Chondrocyte (in vitro differentiated cells): ENCODE measurements at places on chromosomes 4 and X.
A peak's percentile ranks its signal among the peaks of the same experiment; 100 is the strongest.

DNA sequence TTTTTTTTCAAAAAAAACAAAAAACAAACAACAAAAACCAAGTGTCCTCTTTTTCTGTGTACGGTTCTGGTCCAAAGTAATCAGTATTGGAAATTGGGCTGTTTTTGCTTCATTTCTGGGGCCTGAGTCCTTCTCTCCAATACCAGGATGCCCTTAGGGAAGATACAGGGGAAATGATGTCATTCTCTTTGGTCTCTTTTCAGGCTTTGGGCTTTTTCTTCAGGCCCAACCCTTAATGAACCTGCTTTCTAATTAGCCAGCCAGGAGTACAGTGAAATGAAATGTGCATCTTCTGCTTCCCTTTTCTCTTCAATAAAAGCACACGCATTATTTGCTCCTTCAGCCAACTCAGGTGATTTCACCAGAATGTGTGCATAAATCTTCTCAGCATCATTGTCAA is 52.6 kb upstream of the RBPJ start:
- no peak for DNase-seq
- no peak overlapping the region for H3K4me3 ChIP-seq
- H3K36me3 ChIP-seq: no peaks in the 10 kb centered on the region
- no peak overlapping the region for H3K27ac ChIP-seq
- H3K4me1 ChIP-seq: peaks cover 6% of the 10 kb centered on the region
- peaks cover 1% of the 10 kb centered on the region for H3K27me3 ChIP-seq

- peak overlapping the region; percentile 78 for H3K27ac ChIP-seq
- peaks cover 35% of the 10 kb centered on the region for H3K4me1 ChIP-seq
- H3K36me3 ChIP-seq: no peaks in the 10 kb centered on the region
- no peak overlapping the region for H3K4me3 ChIP-seq
- H3K27me3 ChIP-seq: no peaks in the 10 kb centered on the region
Observed at GRCh38 chrX:150200820-150201287, 162.3 kb upstream of the MAMLD1 start.

DNA sequence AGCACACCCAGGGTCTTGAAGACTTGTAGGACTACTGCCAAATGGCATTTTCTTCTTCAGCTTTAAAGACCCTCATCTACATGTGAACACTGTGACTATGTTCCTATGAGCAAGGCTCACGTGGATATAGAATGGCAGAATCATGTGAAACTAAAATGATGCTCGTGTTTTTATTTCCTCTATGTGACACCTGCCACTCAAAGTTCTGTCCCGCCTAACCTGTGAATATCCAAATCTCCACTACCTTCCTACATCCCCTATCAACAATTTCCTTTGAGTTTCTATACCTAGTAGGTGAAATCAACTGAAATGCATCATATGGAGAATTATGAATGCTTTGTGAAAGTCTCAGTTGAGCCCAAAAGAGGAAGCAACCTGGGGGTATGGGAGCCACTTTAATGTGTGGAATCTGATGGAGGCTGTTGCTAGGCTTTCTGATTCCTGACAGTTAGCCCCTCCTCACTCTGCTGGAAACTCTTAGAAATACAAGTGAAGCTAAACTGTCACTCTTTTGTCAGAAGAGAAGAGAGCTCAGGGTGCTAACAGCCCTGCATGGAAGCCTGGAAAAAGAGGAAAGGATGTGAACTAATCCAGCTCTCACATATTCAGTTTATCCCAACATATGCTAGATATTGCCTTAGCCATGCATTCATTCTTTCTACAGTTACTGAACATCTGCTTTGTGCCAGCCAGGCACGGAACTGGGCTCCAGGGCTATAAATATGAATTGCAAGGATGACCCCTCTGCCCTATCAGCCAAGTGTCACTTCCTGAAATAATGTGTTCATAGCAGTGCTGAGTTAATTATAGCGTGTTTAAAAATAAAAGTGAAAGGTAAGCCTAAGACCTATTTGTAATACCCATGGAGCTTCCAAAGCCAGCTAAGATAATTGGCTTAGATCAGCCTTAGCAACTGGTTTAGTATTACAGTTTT is 11.0 kb downstream of the LHFPL1 start:
- DNase-seq: no peak
- no peaks in the 10 kb centered on the region for H3K4me1 ChIP-seq
- H3K27me3 ChIP-seq: peaks cover 2% of the 10 kb centered on the region
- no peaks in the 10 kb centered on the region for H3K36me3 ChIP-seq
- H3K4me3 ChIP-seq: no peak overlapping the region
- H3K27ac ChIP-seq: no peak overlapping the region

DNA sequence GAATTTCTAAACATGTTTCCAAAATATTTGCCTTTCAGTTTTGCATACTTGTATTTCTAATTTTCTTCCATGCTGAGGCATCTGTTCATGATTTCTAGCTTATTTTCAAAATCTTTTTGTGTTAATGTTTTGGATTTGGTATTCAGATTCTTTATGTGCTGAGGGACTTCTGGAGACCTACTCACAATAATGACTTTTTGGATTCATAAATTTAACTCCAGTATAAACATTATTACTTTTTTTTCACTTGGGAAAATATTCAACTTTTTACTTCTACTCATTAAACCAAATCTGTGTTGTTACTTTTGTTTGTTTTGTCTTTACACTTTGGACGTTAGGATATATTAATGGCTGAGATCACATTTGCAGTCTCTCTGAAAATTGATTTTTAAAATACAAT is 183.7 kb downstream of the TENM3 start:
- peak overlapping the region; percentile 59 for H3K27ac ChIP-seq
- H3K4me3 ChIP-seq: no peak overlapping the region
- no peak for DNase-seq

- DNase-seq: no peak
- no peaks in the 10 kb centered on the region for H3K36me3 ChIP-seq
- H3K4me3 ChIP-seq: no peak overlapping the region
- H3K27ac ChIP-seq: no peak overlapping the region
- H3K4me1 ChIP-seq: no peaks in the 10 kb centered on the region
Observed at GRCh38 chr4:179536694-179537093, 2094.5 kb upstream of the AGA start.

- no peak for DNase-seq
- no peaks in the 10 kb centered on the region for H3K36me3 ChIP-seq
- peaks cover 26% of the 10 kb centered on the region for H3K4me1 ChIP-seq
- no peaks in the 10 kb centered on the region for H3K27me3 ChIP-seq
Observed at GRCh38 chr4:101953949-101954348, 163.4 kb downstream of the BANK1 start.

DNA sequence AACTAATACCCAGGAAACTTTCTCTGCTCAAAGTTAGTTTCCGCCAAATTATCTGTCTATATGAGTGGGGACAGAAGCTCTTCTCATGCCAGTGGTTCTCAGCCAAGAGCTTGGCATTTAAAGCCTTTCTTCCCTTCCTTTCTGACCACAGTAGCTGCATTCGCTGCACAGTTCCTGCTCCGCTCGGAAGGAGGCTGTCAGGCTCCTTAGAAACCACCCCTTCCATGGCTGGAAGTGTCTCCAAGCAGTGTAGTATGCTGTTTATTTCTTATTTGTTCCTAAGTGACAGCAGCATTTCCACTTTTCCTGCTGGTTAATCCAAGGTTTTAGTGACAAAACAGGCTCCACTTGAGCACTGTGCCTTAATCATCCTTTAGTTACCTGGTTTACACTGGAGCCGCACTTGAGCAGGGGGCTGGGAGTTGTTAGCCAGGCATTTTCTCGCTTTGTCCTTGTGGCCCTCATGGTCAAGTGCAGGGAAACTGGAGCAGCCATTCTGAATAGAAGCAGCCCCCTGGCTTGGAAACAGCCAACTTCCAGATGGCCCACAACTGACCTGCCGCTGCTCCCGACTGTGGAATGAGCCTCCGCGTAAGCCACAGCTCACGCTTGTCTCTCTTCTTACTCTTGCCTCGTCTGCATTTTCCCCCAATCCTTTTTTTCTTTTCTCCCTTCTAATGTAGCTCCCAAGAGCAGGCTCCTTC is 739.4 kb upstream of the TENM3 start:
- no peak for DNase-seq
- no peaks in the 10 kb centered on the region for H3K36me3 ChIP-seq
- no peak overlapping the region for H3K27ac ChIP-seq
- H3K4me3 ChIP-seq: no peak overlapping the region

GRCh38 chr4:183936047-183936446 is 30.9 kb downstream of the STOX2 start:
- no peaks in the 10 kb centered on the region for H3K27me3 ChIP-seq
- DNase-seq: no peak
- no peaks in the 10 kb centered on the region for H3K4me1 ChIP-seq
- H3K36me3 ChIP-seq: no peaks in the 10 kb centered on the region
- no peak overlapping the region for H3K27ac ChIP-seq
- H3K4me3 ChIP-seq: no peak overlapping the region

GRCh38 chr4:21507439-21507838 is 441.1 kb downstream of the KCNIP4 start:
- H3K27ac ChIP-seq: no peak overlapping the region
- no peaks in the 10 kb centered on the region for H3K36me3 ChIP-seq
- no peak overlapping the region for H3K4me3 ChIP-seq
- H3K27me3 ChIP-seq: peaks cover 11% of the 10 kb centered on the region
- H3K4me1 ChIP-seq: no peaks in the 10 kb centered on the region

- no peaks in the 10 kb centered on the region for H3K36me3 ChIP-seq
- peaks cover 24% of the 10 kb centered on the region for H3K27me3 ChIP-seq
Observed at GRCh38 chr4:14908635-14909034, 93.6 kb upstream of the CPEB2 start.

- H3K27me3 ChIP-seq: no peaks in the 10 kb centered on the region
- peaks cover 23% of the 10 kb centered on the region for H3K4me1 ChIP-seq
- DNase-seq: no peak
- peak overlapping the region; percentile 52 for H3K4me3 ChIP-seq
- H3K36me3 ChIP-seq: peaks cover 2% of the 10 kb centered on the region
Observed at GRCh38 chr4:101191302-101192098, 155.8 kb downstream of the PPP3CA start.

- no peak overlapping the region for H3K27ac ChIP-seq
- H3K4me3 ChIP-seq: no peak overlapping the region
- no peak for DNase-seq
- H3K36me3 ChIP-seq: no peaks in the 10 kb centered on the region
Observed at GRCh38 chr4:40632080-40632479, 2.4 kb upstream of the RBM47 start.
